ENCODE measurements at places on chromosomes 7 and 10. TPM values are rescaled to one million over a fixed set of nuclear protein-coding genes. Genes with fewer than 3 reads are reported as not detected.
A peak's percentile ranks its signal among the peaks of the same experiment; 100 is the strongest.

Gene SEC23IP
- total RNA-seq = 32.8 TPM

- no peak for DNase-seq
Observed at GRCh38 chr10:97542169-97543024, 30.2 kb upstream of the ANKRD2 start.

Gene MINDY3
- 44.7 TPM for total RNA-seq

Gene LRRC27
- 23.1 TPM for total RNA-seq

DNA sequence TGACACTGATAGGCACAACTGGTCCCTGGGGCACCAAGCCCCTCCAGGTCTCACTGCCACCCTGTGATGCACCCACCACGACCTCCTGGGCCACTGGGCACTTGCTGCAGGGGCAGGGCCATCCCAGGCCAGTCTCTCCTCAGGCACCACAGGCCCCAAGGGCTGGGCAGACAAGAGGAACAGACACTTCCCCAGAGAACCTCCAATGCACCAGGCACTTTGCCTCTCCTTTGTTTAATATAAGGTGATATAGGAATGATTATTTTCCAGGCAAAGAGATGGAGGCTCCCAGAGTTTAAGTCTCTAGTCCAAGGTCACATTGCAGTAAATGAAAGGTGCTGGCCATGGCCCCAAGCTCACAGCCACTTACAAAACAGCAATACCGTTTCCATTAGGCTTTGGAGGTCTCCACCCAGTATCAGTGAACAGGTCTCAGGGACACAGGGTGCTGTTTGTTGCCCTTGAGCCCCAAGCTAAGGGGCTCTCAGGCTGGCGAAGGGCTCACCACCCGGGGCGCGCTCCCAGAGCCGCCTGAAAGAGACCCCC lies 4.5 kb downstream of the DEPP1 start:
- no peak for DNase-seq

DNA sequence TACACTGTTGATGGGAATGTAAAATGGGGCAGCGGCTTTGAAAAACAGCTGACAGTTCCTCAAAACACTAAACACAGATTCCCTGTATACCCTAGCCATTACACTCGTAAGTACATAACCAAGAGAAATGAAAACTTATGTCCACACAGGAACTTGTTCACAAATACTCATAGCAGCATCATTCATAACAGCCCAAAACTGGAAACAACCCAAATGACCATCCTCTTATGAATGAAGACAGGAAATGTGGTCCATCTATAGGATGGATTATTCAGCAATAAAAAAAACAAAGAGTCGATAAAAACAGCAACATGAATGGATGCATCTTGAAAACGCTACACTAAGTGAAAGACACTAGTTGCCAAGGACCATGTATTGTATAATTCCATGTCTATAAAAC lies 23.7 kb downstream of the NMT2 start:
- DNase-seq = no peak

Gene TYW1B
- 11.5 TPM for total RNA-seq

Gene HOXA6
- total RNA-seq = 12.5 TPM

Gene GTPBP4
- total RNA-seq = 31.9 TPM

GRCh38 chr10:7567911-7568620 lies 98.7 kb downstream of the ITIH5 start:
- no peak for DNase-seq

GRCh38 chr7:115976651-115977050 lies 53.9 kb downstream of the TFEC start:
- no peak for DNase-seq

DNA sequence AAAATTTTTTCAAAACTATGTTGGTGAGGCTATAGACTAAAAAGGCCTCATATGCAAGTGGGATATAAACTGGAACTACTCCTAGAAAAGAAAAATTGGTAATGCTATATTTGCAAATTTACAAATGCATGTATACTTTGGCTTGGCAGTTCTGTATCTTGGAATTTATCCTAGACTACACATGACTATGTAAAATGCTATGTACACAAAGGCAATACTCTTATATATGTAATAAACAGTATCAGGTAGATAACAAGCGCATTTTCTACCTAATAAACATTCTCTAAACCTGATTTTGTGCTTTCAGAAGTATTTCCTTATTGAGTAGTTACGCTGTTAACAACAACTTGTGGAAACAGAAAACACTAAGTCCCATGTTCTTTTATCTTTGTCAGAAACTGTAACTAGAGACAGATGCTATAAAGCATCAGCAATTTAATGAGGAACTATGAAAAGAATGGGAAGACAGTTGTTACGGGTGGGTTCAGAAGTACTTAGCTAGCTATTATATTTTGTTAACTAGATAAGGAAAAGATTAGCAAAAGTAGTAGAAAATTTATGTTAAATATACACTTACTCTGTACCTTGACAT lies 107.8 kb downstream of the ARHGAP12 start:
- peak; percentile 36 for DNase-seq

Gene NPY4R2
- total RNA-seq = 0.89 TPM

Gene ENTPD1
- 39.6 TPM for total RNA-seq
